ENCODE measurements at places on chromosomes 5 and 9. TPM values are rescaled to one million over a fixed set of nuclear protein-coding genes. Genes with fewer than 3 reads are reported as not detected.

DNA sequence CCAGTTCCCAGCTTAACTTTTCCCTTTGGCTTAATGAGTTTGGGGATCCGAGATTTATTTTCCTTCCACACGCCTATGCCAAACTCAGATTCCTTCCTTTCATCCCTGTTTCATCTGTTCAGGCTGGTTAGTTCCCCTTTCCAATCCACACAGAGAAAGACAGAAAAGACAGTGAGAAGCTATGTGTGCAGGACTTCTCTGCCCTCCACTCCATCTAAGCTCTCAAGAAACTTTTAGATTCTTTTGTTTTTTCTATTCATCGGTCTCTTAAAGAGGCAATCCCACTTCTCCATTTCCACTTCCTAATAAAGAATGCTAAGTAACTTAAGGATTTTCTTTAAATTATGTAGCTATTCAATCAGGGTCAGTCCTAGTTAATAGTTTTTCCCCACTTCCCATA, 11.2 kb downstream of the ITGA1 start:
- no peak for DNase-seq

- DNase-seq, result no peak
These were observed 101.3 kb downstream of the C9orf152 start for GRCh38 chr9:110106661-110107060.

GRCh38 chr5:3600106-3601060, 4.8 kb downstream of the IRX1 start:
- no peak for DNase-seq

- DNase-seq, result no peak
These were observed 217.4 kb downstream of the FANCC start for GRCh38 chr9:95100071-95100627.

DNA sequence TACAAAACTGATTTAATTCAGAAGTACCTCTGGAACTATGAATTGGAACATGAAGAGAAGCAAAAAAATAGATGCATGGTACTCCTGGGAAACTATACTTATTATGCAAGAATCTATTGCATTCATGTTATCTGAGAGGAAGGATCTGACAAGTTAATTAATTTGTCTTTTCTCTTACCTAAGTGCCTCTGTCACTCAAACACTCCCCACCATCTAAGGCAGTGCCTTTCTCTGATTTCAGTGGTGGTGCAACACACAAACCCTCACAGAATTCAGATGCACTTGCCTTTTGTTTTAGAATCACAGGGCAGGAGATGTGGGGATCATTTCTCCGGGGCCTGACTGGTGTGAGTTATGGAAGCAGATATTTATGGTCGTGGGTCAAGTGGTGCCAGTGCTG, 52.5 kb upstream of the C9orf72 start:
- DNase-seq, result no peak

DNA sequence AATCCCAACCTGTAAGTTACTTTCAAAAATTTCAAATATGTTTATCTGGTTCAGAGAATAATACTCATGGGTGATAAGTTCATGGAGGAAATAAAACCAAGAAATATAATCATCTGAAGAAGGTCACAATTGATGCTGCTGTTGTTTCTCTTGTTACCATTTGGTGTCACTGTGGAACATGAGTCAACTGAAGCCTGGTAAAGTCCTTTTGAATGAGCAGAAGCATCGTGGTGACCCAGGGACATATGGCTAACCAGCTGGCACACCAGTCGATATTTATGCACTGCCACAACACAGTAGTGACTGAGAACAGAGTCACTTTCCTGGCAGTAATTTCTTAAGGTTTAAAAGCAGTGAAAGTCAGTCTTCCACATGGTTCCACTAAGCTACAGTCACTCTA, 612.9 kb upstream of the TLE4 start:
- DNase-seq, result no peak

DNA sequence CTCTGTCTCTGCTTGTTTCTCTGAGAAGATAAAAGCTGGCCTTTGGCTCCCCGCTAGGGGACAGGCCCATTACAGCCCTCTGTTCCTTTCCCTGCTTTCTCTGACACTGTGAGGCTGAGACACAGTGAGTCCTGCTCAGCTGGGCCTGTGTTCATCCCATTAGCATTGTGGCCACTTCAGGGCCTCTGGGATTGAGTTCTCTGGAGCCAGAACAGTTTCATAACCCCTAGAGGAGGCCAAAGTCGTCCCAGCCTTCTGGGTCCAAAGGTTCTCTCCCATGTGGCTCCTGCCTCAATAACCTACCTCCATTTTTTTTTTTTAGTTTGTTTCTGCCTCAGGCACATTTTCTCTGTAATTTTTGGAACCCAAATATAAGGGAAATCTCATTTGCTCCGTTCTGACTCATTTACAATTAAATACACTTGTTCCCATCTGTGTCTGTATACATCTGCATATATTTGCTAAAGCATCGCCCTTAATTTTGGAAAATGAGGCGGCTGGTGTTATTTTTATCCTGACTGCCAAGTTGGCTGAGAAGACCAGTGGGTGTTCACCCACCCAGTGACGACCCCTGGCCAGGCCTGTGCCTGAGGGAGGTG, 27.3 kb upstream of the CTNNA1 start:
- DNase-seq, result no peak

DNA sequence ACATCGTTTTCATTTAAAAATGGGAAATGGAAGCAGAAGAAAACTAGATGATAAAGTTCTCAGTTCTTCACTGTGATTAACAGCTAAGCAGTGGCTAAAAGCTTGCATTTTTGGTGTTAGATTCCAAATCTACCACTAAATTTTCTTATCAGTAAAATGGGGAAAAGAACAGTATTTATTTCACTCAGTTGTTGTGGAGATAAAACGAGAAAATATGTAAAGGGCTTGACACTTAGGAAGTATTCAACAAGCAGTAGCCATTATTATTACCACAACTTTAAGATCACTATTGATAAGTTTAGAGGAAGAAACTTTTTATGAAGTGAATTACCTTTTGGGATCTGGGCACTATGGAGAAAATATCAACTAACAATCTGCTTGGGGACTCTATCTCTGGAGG, 4.5 kb downstream of the STOM start:
- DNase-seq, result no peak

- DNase-seq, result no peak
These were observed 1.5 kb upstream of the TESK1 start for GRCh38 chr9:35603506-35603985.

GRCh38 chr5:168992016-168992415, 308.9 kb downstream of the SLIT3 start:
- no peak for DNase-seq

- DNase-seq, result no peak
These were observed 119.8 kb downstream of the SSBP2 start for GRCh38 chr5:81631124-81631523.

DNA sequence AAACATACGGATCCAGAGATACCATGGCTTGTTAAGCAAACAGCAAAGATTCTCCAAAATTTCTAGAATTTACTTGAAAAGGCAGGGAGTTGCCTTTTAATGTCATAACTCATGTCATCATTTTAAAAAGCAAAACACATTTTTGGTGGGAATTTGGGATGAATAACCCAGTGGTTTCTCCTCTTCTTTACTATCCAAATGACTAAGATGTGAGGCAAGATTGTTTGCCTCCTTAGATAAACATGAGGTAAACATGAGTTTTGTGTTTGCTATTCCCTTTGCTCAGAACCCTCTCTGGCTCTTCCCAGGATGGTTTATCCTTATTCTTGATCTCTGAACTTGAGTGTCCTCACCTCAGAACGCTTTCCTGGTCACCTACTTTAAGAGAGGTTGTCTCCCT, 267.0 kb downstream of the EBF1 start:
- DNase-seq, result no peak

GRCh38 chr5:83471405-83472212, at the start of gene VCAN:
TSS of gene VCAN (plus strand) at chr5:83471744. CDS start at chr5:83483519, 11,775 bp downstream.
- peak; percentile 95 for DNase-seq

DNA sequence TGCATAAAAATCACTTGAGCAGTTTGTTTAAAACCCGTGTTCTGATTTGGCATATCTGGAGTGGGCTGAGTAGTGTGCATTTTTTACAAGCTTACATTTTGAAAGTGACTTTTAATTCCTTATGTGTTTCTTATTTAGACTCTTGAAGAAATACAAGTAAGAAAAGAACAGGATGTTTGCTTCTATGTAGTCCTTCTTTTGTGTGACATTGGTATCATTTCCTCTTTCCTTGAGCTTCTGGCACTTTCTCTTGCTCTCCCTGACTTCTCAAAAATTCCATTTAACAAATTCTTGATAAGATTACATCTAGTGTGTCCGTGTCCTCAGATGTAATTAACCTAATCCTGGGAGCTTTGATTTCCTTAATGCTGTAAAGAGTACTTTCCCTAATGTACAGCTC, 12.5 kb downstream of the GARNL3 start:
- DNase-seq, result no peak

DNA sequence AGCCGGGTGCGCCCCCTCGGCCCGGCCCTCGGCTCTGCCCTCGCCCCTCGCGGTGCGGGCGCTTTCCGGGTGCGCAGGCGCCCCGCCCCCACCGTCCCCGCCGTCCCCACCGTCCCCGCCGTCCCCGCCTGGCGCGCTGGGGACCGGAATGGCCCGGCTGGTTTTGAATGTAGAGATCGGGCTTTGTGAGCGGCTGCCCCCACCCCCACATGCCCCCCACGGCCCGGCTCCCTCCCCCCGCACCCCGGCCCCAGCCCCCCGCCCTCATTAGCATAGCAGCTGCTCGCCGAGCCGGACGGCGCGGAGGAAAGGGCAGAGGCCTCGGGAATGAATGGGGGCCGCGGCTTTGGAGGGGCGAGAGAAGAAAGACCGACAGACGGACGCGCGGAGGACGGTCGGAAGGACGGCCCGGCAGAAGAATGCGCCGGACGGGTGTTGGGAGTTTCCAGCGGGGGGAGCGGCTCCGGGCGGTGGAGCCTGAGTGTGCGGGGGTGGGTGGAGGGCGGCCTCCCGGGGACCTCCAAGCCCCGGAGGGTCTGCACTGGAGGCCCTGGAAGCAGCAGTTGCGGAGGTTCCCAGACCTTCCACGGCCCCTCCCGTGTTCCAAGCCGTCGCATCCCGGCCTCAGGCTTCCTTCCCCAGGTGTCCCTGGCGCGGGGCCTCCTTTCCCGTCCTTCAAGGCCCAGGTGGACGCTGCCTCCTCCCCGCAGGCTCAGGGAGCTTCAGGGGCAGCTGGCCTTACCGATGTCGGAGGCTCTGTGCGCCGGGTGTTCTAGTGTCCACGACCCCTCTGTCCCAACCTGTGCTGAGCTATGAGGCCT, 6.0 kb downstream of the NRARP start:
- no peak for DNase-seq

DNA sequence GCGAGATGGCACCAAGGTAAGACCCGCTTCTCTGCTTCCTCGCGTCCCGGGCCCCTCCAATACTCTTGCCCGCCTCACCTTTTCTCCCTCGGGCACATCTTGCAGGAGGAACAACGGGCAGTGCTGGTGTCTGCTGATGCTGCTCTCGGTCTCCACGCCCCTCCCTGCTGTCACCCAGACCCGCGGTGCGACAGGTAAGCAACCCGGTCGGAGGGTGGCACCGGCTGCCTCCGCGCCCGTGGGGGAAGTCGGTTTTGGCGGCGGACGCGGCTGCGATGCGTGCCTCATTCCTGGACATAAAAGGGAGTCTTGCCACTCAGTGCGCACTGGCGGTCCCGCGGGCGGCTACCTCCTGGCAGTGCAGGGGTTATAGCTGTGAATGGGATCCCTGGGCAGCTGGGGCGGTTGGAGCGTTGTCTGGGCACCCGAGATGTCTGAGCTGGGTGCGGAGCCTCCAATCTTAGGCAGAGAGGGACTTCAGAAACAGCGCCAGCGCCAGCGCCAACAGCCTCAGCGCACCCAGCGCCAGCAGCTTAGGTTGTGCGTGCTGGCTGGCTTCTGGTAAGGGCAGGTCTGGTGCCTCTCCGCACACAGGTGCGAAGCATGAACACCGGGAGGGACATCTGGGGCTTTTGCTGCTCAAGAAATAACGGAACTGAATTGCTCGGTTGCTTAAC, 488 bp downstream of the COL15A1 start:
- no peak for DNase-seq

GRCh38 chr5:25009063-25009462, 364.3 kb upstream of the CDH10 start:
- DNase-seq, result peak; percentile 73

Gene FBXL7
- total RNA-seq, result 0.12 TPM

Gene PCDH1
- 27.3 TPM for total RNA-seq

Gene ISL1
- total RNA-seq, result 1.6 TPM

Gene SV2C
- not detected for total RNA-seq

Gene RNF14
- 103 TPM for total RNA-seq

Gene SLC34A1
- total RNA-seq, result 1.5 TPM

Gene SLC6A7
- not detected for total RNA-seq

Gene KLF9
- total RNA-seq, result 0.35 TPM

Gene ANGPTL2
- 1.0 TPM for total RNA-seq

Gene CCNH
- total RNA-seq, result 58.3 TPM

Gene DUSP1
- total RNA-seq, result 159 TPM

Measured in Caki2 (cell line).